Stimulated activated CD4-positive, alpha-beta T cell treated with anti-CD3 and anti-CD28 coated beads, Interleukin-12 subunit alpha, Interleukin-12 subunit beta, amount 100 ng/mL, for 4 hours (primary cell): ENCODE measurements at places on chromosomes 16 and 17.

GRCh38 chr17:42286411-42287221 is 1.7 kb upstream of the STAT5A start:
- DNase-seq: no peak

DNA sequence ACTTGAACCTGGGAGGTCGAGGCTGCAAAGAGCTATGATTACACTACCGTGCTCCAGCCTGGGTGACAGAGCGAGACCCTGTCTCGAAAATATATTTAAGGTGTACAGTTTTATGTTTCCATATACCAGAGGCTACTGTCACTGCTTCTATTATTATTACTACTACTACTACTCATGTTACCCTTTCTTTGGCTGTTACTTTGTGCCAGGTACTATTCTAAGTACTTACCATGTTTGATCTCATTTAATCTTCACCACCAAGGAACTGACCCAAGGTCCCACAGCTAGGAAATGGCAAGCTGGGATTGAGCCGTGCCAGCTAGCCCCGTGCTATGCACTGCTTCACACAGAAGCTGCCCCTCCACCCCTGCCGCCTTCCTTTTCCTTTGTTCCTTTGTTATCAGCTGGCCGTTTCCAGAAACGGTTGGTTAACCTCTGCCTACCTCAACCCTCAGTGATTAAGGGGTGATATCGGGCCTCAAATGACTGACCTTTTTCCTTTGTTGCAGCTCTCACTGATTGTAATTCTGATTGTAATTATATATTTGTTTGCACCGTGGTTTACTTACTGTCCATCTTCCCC is 78.4 kb downstream of the ABCC1 start:
- no peak for DNase-seq

DNA sequence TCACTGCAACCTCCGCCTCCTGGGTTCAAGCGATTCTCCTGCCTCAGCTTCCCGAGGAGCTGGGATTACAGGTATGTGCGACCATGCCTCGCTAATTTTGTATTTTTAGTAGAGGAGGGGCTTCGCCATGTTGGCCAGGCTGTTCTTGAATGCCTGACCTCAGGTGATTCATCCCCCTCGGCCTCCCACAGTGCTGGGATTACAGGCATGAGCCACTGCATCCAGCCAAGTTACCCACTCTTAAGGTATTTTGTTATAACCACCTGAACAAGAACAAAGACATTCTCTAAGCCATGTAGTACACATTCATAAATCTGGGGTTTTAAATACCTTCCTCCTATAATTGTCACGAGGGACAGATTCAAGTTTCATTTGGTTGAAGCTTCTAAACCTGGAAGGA is 12.3 kb upstream of the TMEM170A start:
- DNase-seq: no peak

DNA sequence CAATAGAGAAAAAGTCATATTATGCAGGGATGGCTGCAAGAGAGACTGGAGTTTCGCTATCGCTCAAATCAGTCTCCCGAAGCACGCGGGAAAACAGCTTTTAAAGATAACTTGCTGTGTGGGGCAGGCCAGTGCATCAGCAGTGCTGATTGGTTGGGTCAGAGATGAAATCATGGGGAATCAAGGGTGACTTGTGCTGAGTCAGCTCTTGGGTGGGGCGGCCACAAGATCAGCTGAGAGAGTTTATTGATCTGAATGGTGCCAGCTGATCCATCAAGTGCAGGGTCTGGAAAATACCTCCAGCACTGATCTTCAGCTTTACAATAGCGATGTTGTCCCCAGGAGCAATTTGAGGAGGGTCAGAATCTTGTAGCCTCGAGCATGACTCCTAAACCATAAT is 430.5 kb downstream of the RBFOX1 start:
- DNase-seq: no peak

DNA sequence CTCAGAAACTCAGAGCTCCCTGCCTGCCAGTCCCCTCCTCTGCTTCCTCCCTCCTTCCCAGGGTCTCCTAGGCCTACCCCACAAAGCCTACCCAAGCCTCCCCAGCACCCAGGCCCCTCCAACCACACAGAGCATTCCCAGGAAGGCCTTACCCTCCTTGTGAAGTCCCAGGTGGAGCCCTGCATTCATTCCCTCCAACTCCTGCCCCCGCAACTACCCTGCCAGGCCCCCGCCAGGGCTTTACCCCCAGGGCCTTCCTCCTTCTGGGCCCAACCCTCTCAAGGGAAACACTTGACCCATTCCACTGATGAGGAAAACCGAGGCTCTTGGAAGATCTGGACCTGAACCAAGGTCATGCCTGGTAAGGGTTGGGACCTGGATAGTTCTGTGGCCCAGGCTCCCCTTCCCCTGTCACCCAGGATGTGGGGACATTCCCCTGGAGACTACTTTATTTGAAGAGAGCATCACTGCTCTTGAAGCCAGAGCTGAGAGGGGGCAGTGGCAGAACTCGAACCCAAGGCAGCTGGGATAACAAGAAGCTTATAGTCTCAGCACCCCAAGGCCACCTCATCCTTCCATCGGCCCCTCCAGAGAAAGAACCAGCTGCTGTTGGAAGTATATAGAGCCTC is 12.5 kb downstream of the PLLP start:
- no peak for DNase-seq

DNA sequence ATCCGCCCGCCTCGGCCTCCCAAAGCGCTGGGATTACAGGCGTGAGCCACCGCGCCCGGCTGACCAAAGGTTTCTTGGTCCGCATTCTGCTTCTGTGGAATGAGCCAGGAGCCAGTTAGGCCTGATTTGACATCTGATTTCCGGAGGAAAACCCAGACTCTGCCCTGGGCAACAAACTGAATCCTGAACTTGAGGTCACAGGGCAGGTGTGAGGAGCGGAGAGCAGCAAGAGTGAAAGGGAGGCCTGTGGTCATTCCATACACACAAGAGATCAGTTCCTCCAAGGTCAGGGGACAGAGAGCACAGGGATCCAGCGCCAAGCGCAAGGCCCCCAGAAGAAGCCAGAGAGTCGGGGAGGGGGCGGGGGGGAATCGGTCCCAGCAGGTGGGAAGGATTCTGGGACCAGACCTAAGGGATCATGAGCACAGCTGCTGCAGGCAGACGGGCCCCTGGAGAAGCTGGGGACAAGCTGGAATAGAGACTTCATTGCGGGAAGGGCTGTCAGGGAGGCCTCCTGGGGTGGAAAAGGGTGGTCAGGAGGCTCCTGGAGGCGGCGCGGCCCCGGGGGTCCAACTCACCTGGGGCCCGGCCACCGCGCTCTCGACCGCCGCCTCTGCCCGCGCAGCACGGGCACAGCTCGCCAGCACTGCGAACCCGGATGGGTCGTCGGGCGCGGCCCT is 436 bp downstream of the SHPK start:
- DNase-seq: no peak

DNA sequence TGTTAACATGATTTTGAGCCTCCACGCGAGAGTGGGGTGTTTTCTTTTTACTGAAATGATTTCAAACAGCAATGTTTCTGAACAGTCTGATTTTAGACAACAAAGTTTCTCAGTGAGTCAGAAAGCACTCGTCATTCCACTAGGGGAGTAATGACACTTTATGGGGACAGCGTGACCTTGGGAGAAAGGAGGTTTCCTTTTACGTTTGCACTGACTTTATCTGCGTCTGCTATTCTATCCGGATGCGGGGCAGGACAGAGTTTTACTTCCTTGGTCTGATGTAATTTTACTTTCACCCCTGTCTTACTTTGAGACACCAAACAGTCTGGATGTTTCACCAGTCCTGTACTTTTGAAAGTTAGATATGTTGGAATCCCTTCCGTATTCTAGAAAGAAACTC is 20.7 kb downstream of the SLC47A1 start:
- no peak for DNase-seq

DNA sequence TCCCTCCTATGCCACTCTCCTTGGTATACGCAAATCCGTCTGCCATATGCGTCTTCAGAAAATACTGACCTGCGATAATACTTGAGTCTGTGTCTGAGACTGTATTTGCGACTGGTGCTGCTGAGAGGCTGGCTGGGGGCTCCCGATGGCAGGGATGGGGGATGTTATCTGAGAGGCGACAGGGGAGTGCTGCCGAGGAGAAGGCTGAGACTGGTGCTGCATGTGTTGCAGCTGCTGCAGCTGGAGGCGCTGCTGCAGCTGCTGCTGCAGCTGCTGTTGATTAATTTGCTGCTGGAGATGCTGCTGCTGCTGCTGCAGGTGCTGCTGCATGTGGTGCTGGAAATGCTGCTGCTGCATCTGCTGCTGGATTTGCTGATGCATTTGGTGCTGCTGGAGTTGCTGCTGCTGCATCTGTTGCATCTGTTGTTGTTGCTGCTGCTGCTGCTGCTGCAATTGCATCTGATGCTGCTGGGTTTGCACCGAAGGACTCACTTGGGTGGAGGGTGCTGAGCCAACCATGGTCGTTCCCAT is 107.7 kb downstream of the TOX3 start:
- no peak for DNase-seq

DNA sequence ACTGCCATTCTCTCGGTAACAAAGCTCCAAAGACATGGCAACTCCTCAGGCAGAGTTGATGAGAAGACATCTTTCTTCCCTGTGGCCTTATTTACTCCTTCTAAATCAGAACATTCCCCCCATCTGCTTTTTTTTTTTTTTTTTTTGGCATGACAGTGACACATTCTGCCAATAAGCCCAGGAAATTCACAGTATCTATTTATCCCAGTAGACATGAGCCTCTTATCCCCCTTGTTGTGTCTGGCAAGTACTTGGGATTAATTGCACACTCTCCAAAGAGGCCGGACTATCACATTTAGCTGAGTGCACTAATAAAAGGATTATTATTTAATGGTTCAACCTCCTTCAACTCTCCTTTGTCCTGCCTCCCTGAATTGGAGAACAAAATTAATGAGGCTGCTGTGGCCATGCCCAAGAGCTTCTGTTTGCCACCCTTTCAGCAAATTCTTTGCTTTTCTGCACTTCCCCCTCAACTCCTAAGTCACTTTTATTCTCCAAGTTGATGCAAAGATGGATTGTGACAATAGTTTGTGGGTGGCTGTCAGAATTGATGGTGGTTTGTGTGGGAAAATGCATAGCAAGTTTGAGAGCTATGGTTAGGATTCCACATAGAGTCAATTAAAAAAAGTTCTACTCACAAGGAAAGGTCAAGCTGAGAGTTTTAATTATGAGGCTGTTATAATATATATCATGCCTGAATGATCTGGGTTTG is 47.2 kb downstream of the GPR139 start:
- no peak for DNase-seq

DNA sequence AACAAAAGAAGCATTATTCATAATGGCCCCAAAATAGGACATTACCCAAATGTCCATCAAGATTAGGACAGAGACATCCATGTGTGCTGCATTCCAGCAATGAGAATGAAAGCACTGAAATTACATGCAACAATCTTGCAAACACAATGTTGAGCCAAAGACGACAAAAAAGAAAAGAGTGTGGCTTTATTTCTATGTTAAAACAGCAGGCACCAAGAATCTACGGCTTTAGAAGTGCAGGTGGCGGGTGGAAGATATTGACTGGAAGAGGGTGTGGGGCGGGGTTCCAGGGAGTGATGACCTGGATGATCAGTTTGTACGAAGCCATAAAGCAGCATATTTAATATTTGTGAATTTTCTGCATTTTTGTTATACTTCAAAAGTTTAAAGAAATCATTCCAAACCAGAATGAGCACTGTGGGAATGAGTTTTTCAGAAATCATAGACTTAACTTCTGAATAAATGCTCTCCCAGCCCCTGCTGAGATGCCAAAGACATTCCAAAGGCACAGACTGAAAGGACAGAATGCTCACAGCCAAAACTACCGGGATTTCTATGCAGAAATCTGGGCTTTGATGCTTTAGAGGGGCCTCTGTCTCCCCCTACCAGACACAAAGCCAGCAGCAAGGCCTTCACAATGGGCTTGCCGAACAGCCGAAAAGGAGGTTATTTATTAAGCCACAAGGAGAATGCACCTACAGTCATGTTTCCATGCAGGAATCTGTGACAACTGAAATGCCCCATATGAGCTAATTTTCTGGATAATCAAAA is 361.6 kb downstream of the GRIN2A start:
- DNase-seq: no peak

DNA sequence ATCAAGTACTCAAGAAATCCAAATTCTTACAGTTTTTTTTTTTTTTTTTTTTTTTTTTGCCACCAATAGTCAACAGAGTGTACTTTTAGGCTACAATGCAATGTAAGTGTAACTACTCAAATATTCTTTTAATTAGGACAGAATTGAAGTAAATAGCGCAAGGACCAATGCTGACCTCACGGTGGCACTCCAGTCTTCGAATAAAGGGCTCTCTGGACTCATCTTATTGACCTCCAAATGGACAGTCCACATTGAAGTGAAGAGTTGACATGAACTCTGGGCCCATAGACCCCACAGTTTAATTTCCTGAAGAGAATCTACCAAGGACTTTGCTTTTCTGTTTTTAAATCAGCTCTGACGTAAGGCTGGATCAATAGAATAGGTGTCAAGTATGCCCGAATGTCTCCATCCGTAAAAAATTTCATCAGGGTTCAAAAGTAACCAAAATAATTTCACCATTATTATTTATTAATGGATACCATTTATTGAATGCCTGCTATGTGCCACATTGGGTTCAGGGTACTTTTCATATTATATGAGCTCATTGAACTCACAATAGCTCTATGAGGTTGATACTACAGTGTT is 7.3 kb upstream of the DDX52 start:
- DNase-seq: no peak

- DNase-seq: no peak
Observed at GRCh38 chr17:351875-352420, 659 bp downstream of the RPH3AL start.

- DNase-seq: no peak
Observed at GRCh38 chr16:30767767-30768465, 5.8 kb downstream of the RNF40 start.
